Small intestine (tissue), 16 donors: ENCODE measurements at places on chromosomes 2 and 18. TPM values are rescaled to one million over a fixed set of nuclear protein-coding genes. Genes with fewer than 3 reads are reported as not detected.

The HNMT gene
- polyA plus RNA-seq = 22.8 TPM

The FNDC4 gene
- 2.0 TPM for polyA plus RNA-seq

The HOXD13 gene
- polyA plus RNA-seq = not detected

The MSGN1 gene
- polyA plus RNA-seq = not detected

The RNF125 gene
- 11.2 TPM for polyA plus RNA-seq

The CERKL gene
- 2.2 TPM for polyA plus RNA-seq

The MERTK gene
- 4.9 TPM for polyA plus RNA-seq

The POTEJ gene
- polyA plus RNA-seq = not detected

The PROM2 gene
- 1.1 TPM for polyA plus RNA-seq

The PAIP2B gene
- polyA plus RNA-seq = 1.9 TPM

The ATL2 gene
- 78.8 TPM for polyA plus RNA-seq

The RAB17 gene
- 533 TPM for polyA plus RNA-seq

The SCN3A gene
- not detected for polyA plus RNA-seq

The SPP2 gene
- not detected for polyA plus RNA-seq

The VAPA gene
- 165 TPM for polyA plus RNA-seq

The FBXO41 gene
- 0.54 TPM for polyA plus RNA-seq

The NEURL3 gene
- polyA plus RNA-seq = 3.1 TPM

The ANKAR gene
- 0.81 TPM for polyA plus RNA-seq

The ZNF514 gene
- polyA plus RNA-seq = 8.5 TPM

The TMEM182 gene
- 2.7 TPM for polyA plus RNA-seq

The UGT1A4 gene
- 0.66 TPM for polyA plus RNA-seq

The UGT1A1 gene
- polyA plus RNA-seq = 25.9 TPM

The IL1F10 gene
- not detected for polyA plus RNA-seq

The PSME4 gene
- polyA plus RNA-seq = 19.9 TPM

The CDKL4 gene
- polyA plus RNA-seq = not detected

The TCF7L1 gene
- polyA plus RNA-seq = 18.5 TPM

The ARHGAP28 gene
- polyA plus RNA-seq = 1.6 TPM

The ADAM23 gene
- polyA plus RNA-seq = 1.4 TPM

The TFPI gene
- polyA plus RNA-seq = 36.2 TPM

The SAG gene
- not detected for polyA plus RNA-seq

The ABHD1 gene
- not detected for polyA plus RNA-seq

The TMEM247 gene
- polyA plus RNA-seq = not detected
